CD4-positive, alpha-beta T cell treated with Interleukin-4 for 4 hours (primary cell): ENCODE measurements at places on chromosomes 12 and 14.

- DNase-seq, result no peak
Measured at GRCh38 chr12:111287125-111287900, 81.6 kb downstream of the PHETA1 start.

DNA sequence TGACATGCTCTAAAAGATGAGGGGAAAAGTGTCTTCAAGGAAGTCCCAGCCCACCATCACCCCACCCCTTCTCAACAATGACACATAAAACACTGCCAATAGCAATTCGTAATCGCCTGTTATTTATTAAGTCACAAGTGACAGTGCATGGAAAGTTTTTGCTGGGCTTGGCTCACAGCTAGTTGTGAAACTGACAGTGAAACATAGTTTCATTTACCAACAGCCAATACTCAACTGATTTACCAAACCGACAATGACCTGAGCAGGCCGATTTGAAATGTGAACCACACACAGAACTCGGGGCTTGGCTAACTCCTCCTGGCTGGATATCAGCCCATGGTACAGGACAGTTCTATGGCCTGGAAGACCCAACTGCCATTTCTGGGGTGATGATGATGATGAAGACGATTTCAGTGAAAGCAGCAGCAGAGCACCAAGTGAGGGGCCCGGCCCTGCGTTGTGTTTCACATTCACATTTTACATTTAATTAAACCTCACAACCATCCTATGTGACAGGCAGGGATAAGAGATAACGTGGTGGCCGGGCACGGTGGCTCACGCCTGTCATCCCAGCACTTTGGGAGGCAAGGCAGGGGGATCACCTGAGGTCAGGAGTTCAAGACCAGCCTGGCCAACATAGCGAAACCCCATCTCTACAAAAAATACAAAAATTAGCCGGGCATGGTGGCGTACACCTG, 42.7 kb downstream of the CAMKK2 start:
- no peak for DNase-seq

GRCh38 chr14:79196216-79196615, 1015.1 kb downstream of the DIO2 start:
- no peak for DNase-seq

DNA sequence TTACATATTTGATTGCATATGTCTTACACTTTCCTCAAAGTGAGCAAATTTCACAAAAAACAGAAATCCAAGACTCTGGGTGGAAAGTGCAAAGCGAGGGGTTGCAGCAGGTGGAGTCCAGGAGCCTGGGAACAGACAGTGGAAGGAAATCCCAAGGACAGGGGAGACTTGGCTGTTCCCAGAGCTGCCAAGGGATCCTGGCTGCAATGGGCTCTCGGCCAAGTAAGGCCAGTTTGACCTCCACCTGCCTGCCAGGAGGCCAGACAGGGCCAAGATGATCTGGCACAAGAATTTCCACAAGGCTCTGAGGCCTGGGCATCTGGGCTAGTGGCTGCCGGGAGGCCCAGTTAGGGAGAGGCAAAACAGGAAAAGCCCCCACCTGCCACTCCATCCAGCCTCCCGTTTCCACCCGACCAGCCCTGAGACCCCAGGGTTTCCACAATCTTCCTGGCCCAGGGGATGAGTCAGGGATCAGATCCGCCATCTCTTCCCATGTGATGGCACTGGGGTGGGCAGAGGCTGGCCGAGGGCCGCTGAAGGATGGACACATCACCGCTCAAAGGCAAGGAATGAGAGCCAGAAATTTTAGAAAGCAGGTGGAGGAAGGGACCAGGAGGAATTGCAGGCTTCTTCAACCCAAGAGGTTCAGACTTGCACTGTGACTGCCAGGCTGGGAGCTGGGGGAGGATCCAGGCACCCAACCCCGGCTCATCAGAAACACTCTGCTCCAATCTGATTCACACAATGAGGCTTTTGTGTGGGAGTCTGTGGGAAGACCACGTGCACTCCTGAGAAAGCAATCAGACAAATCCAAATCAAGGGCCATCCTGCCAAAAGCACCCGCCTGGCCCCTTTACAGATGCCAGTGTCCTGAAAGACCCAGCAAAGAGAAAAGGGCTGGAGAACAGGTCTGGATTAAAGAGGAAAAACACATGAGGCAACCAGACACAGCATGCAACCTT, 16.3 kb downstream of the SCARB1 start:
- DNase-seq, result no peak

DNA sequence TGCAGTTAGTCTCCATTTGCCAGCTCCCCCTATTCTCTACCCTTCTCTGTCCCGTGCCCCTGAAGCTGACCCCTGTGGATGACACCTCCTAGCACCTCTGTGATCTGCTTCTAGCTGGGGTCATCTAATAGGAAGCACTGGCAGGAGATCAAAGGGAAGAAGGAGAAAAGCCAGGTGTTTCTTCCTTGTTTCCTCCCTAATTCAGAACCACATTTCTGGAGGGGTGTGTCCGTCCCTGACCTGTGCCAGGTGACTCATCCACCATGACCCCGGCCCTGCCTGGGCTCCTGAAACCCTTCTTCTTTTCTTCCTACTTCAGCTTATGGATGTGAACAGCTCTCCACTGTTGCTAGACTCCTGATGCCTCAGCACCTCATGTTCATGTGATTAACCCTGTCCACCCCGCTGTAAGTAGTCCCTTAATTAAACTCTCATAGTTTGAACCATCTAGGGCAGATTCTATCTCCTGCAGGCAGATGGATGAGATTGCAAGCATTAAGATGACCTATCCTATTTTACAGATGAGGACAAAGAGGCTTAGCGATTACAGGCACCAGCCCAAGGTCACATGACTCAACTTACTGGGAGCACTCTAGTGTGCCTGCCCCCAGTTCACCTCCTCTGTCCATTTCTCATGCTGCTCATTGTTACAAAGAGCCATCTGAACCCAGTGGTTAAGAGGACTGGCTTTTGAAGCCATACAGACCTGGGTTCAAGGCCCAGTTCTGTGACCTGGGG, 770.5 kb downstream of the MED13L start:
- DNase-seq, result no peak

- no peak for DNase-seq
Measured at GRCh38 chr14:90388437-90388836, 8.4 kb upstream of the CALM1 start.

- DNase-seq, result no peak
Measured at GRCh38 chr14:75979071-75979571, 2.7 kb downstream of the TGFB3 start.

DNA sequence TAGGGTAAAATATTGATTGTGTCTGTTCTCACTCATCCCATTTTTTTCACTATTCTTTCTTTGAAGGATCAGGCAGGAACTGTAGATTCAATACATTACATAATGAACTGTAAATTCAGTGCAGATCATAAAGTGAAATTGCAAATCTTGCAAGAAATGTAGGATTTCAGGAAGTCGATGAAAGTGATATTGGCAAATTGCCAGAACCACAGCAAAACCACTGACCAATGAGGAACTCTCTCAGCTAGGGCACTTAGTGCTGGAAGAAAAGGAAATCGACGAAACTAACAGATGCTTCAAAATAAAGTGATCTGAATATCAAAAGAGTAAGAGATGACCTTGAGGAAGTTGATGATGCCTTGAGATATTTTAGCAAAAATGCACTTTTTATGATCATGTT, 157.6 kb downstream of the AACS start:
- no peak for DNase-seq

GRCh38 chr12:113445544-113446171, 23.5 kb downstream of the SDSL start:
- DNase-seq, result no peak

GRCh38 chr14:74792249-74793039, 29.3 kb downstream of the YLPM1 start:
- peak; percentile 33 for DNase-seq

DNA sequence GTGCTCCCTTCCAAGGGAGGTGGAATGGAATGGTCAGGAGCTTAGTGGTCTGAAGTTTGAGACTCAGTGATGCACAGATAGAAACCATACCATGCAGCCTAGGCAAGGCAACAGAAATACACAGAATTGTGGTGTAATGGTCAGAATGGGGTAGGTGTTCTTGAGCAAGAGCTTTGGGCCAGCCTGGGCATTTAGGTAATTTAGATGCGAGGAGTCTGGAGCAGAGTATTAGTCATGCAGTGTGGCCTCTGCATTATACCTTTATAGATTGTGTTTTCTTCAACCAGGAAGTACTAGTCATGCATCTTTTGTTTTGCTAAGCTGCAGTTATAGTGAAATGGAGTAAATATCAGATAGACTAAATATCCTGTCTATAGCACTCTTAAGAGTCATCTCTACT, 118.3 kb downstream of the DAAM1 start:
- DNase-seq, result no peak

DNA sequence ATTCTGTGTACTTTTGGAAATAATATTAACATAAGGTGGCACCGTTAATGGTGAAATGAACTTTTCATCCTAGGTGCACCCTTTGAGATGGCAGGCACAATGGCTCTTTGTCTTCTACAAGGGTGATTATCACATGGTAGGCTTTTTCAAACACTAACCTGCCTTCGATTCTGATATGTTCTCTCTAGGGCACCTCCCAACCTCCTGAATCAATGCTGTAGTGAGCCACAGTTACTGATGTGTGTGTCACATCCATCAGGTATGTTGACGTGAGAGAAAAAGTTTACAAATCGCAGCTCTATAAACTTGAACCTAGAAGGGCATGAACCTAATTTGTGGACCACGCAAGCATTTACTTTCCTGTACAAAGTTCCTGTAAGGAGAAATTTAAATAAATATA, 25.4 kb downstream of the PDE3A start:
- DNase-seq, result no peak

GRCh38 chr14:102461490-102462338, 47.9 kb downstream of the ANKRD9 start:
- DNase-seq, result no peak

- DNase-seq, result no peak
Measured at GRCh38 chr14:97196336-97196735, 399.2 kb downstream of the VRK1 start.

DNA sequence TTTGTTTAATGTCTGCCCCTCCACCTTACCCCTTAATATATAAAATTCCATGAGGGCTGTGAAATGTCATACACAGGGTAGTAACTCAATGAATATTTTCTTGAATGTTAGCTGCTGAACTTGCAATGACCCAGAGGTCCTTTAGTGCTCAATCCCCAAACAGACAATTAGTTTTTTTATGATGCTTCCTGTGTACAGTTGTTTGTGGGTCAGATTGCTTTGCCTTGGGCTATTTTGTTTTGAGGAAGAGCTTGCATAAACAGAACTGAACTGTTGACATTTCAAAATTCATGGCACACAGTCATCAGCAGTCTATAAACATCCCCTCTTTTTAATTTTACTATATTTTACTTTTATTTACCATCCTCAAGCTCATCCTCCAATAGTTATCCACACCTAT, 820.5 kb upstream of the SEL1L start:
- no peak for DNase-seq

GRCh38 chr14:104794099-104794498, 1.4 kb downstream of the AKT1 start:
- DNase-seq, result no peak

DNA sequence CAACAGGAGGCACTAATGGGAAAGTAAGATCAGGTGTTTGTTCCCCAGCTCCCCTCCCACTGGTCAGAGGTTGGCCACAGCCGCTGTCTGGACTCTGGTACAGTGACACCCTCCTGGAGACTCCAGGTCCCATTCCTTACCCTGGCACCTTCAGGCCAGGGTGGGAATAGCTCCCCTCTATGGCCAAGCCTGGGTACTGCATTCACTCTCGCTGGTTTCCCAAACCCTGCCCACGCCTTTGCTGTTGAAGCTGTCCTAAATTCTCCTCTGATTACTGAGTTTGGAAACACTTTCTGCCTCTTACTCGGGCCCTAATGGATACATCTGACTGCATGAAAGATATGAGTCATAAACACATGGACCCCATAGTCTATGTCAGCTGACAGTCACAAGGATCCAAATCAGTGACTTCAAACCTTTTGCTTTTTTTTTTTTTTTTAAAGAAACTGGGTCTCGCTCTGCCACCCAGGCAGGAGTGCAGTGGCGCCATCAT, 17.9 kb downstream of the HRK start:
- no peak for DNase-seq

DNA sequence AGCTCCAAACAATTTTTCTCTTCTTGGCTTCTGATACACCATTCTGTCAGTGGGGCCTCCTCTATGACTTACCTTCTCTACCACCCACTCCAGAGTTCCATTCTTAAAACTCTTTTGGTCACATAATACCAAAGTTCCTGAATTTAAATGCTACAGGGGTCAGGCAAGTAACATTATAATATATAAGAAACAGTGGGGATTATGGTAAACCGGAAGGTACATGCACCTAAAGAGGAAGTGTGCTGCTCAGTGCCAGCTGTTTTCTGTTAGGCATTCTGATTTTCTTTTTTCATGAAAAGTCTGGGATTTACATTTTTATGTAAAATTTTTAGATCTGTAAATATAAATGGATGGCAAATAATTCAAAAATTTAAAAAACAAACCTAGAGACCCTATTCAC, 39.9 kb downstream of the SOS2 start:
- no peak for DNase-seq

- no peak for DNase-seq
Measured at GRCh38 chr12:112309797-112310196, 72.4 kb downstream of the HECTD4 start.

DNA sequence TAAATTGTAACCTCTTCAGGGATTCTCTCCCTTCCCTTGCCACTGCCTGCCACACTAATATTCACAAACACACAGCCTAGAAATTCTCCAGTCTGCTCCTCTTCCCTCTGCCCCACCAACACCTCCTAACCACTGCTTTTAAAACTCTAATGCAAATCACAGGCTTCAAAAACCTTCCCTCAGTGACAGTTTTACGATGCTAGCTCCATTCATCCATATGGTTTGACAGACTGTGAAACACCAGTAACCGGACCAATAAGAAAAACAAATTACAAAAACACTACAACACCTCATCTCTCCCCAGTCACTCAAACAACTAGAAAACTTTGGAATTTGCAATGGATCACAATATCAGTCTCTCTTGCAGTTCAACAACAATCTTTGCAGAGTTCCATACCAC, 5.7 kb downstream of the DPF3 start:
- no peak for DNase-seq

DNA sequence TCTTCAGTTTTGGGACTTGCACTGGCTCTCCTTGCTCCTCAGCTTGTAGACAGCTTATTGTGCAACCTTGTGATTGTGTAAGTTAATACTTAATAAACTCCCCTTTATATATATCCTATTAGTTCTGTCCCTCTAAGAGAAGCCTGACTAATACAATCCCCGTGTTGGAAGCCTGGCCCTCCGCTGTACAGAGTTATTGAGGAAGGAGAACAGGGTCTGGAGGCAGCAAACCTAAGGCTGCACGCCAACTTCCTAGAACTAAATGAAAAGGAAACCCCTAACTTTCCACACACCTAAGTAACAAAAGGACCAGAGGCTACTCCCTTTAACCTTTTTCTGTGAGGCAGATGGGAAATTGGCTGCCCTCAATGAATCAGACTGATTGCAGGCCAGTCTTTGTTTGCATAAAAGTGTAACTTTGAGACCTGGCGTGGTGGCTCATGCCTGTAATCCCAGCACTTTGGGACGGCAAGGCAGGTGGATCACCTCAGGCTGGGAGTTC, 42.6 kb upstream of the LIMA1 start:
- DNase-seq, result no peak

- no peak for DNase-seq
Measured at GRCh38 chr14:88321692-88322503, 1.2 kb downstream of the KCNK10 start.
